Endothelial cell of umbilical vein (primary cell): ENCODE measurements at places on chromosomes 1 and 21.

GRCh38 chr1:247007511-247008405 lies at the start of gene ZNF695:
TSS of gene ZNF695 (minus strand) at chr1:247008057. CDS start at chr1:247007908, 149 bp downstream.
- DNase-seq = peak; percentile 96

DNA sequence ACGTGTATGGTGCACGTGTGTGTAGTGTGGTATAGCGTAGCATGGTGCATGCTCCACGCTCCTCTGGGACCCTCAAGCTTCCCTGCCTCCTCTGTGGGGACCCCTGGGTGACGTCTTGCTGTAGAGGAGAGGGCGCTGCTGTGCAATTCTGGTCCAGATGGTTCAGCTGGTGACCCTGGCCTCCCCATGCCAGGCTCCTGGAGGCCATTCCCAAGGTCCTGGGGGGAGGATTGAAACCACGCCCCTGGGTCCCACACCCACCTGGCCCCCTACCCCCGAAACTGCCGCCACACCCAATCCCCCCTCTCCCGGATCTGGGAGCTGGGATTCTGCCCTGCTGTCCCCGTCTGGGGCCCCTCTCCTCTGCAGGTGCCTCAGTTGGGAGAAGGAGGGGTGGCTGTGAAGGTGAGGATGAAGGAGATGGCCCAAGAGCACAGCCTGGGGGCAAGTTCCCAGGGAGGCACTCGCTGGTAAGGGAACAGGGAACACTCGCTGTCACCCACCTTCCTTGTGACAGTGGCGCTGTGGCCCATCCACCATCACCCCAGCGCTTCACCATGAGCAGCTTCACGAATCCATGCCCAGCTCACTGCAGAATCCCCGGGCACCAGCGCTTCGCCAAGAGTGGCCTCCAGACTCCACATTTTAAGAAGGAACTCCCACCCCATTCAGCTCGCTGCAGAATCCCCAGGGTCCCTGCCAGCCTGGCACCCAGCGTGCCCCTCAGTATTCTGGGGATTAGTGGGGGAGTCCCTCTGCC lies 38.0 kb downstream of the WDR4 start:
- DNase-seq = no peak

DNA sequence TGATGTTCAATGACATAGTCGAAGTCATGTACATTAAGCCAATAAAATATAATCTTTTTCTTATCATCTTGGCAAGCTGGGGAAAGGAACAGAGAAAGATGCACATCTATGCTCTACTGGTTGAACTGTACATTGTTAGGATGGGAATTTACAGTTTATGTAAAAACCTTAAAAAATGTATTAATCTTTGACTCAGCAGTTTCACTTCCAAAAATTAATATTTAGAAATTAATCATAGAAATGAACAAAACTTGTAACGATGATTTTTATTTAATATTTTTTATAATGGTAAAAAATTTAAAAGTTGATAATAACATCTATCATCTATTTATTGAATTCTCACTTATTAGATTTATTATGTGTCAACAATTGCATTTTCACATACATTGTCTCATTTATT lies 5.7 kb upstream of the C1orf141 start:
- DNase-seq = no peak

DNA sequence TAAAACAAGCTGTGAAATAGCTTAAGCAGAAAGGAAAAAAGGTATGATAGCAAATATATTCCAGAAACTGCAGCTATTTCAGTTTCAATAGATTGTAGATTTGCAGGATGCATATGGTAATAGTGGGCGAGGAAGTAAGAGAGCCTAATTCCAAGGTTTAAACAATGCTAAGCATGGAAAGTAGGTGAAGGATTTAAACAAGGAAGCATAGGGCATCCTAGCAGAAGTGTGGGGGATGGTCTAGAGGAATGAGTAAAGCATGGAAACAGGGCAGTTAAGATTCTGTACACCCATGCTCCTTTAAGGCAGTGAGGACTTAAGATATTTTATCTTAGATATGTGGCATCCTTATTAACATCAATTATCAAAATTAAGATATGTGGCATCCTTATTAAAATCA lies 2.6 kb downstream of the IVNS1ABP start:
- peak; percentile 41 for DNase-seq

GRCh38 chr1:54024358-54024757 lies 6.4 kb upstream of the LDLRAD1 start:
- no peak for DNase-seq

GRCh38 chr1:26915204-26915842 lies 1.5 kb upstream of the NR0B2 start:
- DNase-seq = no peak
